ENCODE measurements at places on chromosomes 12 and 14.

GRCh38 chr14:49598485-49599300 is at the start of gene LRR1:
LRR1 (plus strand) TSS chr14:49598940; CDS start chr14:49599021, 81 bp downstream.
- DNase-seq = peak; percentile 94

- peak; percentile 41 for DNase-seq
Measured at GRCh38 chr12:57837864-57838562, 8.5 kb downstream of the CTDSP2 start.

DNA sequence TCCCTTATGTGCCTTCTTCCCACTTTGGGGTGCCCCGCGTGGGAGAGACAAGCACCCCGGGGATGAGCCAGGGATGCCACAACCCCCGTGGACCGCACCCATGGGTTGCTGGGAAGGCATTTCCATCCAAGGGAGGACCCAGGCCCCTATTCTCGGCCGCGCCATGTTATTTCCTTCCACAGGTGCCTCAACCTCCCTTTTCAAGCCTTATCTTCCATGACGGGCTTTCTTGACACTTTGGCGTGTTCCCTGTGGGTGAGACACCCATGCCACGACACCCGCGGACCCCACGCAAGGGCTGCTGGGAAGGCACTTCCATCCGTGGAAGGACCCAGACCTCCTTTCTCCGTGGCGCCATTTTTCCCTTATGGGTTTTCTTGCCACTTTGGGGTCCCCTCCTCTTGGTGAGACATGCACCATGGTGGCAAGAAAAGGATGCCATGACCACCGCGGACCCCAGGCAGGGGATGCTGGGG is 269.2 kb downstream of the ALG10 start:
- DNase-seq = no peak

GRCh38 chr14:51657762-51658161 is 6.1 kb downstream of the FRMD6 start:
- no peak for DNase-seq

DNA sequence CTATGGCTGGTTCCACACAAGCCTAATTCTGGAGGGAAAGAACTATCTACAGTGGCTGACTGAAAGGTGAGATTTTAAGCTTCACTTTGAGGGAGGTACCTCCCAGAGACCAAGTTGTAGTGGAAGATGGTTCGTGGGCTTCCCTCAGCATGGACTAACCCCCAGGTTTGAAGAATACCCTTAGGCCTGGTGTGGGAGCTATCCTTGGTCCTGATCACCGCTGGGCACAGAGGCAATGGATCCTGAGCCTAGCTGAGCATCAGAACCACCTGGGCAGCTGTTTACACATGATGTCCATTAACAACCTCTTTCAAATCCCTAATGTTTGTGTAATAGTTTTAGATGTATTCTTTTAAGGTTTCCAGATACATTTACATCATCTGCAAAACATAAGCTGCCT is 10.3 kb downstream of the DAO start:
- DNase-seq = no peak

- no peak for DNase-seq
Measured at GRCh38 chr12:54053751-54054741, at the start of gene HOXC4. HOXC4 (plus strand) TSS chr12:54053835; CDS start chr12:54053923, 88 bp downstream.

- DNase-seq = no peak
Measured at GRCh38 chr12:63876980-63877379, 32.5 kb downstream of the SRGAP1 start.

- DNase-seq = no peak
Measured at GRCh38 chr12:110249716-110250225, 31.3 kb upstream of the ATP2A2 start.

GRCh38 chr12:57832966-57833365 is 13.6 kb downstream of the CTDSP2 start:
- no peak for DNase-seq

DNA sequence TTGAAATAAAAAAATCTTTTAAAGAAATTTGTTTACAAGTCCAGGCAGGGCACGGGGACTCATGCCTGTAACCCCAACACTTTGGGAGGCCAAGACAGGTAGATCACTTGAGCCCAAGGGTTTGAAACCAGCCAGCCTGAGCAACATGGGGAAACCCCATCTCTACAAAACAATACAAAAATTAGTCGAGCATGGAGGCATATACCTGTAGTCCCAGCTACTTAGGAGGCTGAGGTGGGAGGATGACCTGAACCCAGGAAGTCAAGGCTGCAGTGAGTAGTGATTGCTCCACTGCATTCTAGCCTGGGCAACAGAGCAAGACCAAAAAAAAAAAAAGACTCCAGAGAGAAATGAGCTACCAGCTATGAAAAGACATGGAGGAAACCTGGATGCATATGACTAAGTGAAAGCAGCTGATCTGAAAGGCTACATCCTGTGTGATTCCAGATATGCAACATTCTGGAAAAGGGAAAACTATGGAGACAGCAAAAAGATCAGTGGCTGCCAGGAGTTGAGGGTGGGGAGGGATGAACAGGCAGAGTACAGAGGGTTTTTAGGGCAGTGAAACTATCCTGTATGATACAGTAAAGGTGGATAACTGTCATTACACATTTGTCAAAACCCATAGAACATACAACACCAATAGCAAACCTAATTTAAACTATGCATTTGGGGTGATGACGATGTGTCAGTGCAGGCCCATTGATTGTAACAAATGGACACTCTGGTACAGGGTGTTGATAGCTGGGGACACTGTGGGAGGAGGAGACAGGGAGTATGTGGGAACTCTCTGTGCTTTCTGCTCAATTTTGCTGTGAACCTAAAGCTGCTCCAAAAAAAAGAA is 59.9 kb downstream of the PRKAB1 start:
- DNase-seq = no peak

GRCh38 chr12:122467983-122468382 is 32.7 kb downstream of the ZCCHC8 start:
- no peak for DNase-seq

DNA sequence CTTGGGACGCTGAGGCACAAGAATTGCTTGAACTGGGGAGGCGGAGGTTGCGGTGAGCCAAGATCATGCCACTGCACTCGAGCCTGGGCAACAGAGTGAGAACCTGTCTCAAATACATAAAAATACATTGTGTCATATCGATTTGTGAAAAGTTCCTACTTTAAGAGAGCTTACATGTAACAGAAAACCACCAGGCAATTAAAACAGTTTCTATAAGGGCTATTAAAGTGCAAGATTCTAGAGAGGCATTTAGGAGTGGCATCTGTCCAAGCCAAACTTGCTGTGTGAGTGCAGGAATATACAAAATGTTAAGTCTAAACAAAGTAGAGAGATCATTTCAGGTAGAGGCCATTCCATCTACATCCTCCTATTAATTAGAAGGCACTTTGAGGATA is 1.7 kb upstream of the NEK9 start:
- no peak for DNase-seq

GRCh38 chr14:95088665-95089064 is 68.7 kb downstream of the DICER1 start:
- no peak for DNase-seq

- no peak for DNase-seq
Measured at GRCh38 chr12:639988-640387, 23.3 kb downstream of the NINJ2 start.

Data from NCI-H187 (cell line).